ENCODE measurements at places on chromosomes 13 and 19.
A peak's percentile ranks its signal among the peaks of the same experiment; 100 is the strongest.

DNA sequence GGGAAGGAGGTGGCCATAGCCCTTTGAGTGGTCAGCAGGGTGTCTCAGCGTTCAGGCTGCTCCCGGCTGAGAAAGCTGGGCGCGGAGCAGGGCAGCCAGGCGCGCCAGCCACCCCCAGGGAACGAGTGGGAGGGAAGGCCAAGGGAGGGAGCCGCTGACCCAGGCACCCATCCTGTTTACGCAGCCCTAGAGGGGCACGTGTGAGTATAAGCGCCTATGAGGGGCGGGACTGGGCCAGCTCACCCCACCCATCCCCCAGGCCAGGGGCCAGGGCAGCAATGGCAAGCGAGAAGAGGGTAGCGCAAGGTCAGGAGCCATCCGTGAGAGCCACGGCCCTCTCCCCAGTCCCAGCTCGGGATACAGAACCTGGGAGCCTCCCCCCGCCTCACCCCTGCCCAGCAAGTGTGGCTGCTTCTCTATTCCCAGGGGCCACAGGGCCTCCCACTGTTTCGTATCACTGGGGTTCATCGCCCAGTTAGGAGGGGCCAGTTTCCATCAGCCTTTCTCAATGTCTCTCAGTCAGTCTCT, 897 bp upstream of the DMKN start:
- no peak for DNase-seq

DNA sequence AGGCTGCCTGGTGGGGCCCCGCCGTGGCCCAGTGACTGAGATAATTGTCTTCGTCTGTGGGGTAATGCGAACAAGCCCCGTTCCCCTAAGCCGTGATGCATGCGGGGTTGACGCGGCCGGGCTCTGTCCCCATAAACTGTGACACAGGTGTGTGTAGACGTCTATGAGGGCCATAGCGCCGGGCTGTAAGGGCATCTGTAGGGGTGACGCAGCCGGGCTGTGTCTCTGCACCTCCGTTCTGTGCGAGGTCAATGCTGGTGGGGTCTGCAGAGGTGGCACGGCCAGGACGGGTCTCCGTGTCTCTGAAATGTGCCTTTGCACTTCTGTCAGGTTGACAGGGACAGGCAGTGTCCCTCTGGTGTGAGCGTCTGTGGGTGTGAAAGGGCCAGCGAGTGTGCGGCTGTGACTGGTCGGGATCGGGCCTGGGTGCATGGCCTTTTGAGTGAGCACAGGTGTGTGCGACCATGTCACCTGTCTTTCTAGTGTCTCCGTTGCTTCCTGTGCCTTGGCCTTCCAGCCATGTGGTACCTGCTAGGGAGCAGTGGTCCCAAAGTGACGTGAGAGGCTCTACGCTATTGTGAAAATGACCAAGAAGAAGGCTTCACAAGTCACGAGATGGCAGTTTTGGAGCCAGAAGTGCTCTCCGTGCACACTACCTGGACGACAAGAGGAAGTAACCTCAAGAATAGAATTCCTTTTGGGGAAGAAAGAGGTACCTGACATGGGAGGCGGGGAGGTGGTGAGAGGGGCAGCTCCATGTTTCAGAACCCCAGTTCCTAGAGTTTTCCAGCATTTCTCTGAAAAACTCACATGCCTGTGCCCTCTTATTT, 16.4 kb upstream of the ZNF331 start:
- DNase-seq: no peak

GRCh38 chr19:8423817-8424223, 10.7 kb downstream of the MARCHF2 start:
- peak; percentile 97 for DNase-seq

GRCh38 chr19:53254411-53255341, at the start of gene ZNF677:
TSS of gene ZNF677 (minus strand) at chr19:53254873. CDS start at chr19:53251550, 3,323 bp downstream.
- DNase-seq: peak; percentile 77

GRCh38 chr13:98785405-98785804, 32.9 kb upstream of the SLC15A1 start:
- no peak for DNase-seq

DNA sequence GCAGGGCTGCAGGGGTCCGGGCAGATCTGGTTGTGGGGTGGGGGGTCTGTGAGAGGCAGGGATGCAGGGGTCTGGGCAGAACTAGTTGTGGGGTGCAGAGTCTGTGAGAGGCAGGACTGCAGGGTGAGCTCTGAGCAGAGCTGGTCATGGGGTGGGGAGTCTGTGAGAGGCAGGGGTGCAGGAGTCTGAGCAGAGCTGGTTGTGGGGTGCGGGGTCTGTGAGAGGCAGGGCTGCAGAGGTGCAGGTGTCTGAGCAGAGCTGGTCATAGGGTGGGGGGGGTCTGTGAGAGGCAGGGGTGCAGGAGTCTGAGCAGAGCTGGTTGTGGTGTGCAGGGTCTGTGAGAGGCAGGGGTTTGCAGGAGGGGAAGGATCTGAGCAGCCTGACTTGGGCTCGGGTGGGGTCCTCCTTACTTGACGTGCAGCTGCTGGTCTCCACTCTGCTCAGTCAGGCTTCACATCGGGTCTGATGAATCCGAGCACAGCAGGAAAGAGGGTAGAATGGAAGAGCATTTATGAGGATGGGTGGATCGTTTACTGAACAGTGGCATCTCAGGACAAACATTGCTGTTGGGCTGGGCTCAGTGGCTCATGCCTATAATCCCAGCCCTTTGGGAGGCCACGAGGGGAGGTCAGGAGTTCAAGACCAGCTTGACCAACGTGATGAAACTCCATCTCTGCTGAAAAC, 31.2 kb downstream of the IGFL2 start:
- no peak for DNase-seq

- DNase-seq: no peak
Observed at GRCh38 chr13:37319031-37319443, 213.6 kb upstream of the CSNK1A1L start.

DNA sequence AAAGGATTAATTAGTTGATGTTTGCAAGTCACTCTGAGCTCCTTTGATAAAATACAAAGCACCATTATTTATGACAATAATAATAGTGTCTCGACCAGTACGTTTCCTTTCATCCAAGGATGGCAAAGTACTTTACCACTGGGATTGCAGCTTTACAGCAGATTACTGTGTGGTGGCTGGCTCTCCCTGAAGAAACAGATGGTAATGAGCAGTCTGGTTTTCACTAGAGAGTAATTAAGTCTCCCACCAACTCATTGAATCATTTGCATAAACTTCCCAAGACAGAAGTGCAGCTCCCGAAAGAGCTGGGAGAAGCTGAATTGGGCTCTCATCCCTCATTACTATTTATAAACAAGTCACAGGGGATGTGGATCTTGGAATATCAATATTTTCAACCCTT, 48.7 kb downstream of the KLF5 start:
- DNase-seq: no peak

DNA sequence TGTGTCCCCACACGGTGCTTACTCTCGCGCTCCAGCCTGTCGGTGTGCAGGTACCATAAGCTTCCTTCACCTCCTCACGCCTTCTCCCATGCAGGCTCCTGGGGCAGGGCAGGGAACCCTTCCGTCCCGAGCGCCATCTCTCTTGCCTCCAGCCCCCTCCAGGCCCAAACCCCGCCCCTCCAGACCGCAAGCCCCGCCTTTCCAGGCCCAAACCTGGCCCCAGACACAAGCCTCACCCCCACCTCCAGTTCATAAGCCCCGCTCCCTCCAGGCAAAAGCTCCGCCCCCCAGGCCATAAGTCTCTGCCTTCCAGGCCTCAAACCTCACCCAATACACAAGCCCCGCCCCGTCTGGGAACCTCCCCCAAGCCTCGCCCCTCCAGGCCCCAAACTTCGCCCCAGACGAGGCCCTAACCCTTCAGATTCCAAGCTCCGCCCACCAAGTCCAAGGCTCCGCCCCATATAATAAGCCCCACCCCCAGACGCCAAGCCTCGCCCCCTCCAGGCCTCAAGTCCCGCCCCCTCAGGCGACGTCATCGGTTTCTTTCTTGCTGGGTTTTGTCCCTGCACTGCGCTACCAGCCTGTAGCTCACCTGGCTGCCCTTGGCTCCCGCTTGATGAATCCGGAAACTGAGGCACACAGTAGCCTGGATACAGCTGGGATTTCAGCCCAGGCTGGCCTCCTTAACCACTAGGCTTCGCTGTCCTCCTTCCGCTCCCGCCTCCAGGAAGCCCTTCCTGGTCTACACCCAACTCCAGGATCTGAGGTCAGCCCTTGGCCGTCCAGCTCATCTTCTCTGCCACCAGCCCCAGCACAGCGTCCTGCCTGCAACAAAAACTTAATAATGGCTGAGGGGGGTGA, 16.1 kb downstream of the MKNK2 start:
- no peak for DNase-seq

DNA sequence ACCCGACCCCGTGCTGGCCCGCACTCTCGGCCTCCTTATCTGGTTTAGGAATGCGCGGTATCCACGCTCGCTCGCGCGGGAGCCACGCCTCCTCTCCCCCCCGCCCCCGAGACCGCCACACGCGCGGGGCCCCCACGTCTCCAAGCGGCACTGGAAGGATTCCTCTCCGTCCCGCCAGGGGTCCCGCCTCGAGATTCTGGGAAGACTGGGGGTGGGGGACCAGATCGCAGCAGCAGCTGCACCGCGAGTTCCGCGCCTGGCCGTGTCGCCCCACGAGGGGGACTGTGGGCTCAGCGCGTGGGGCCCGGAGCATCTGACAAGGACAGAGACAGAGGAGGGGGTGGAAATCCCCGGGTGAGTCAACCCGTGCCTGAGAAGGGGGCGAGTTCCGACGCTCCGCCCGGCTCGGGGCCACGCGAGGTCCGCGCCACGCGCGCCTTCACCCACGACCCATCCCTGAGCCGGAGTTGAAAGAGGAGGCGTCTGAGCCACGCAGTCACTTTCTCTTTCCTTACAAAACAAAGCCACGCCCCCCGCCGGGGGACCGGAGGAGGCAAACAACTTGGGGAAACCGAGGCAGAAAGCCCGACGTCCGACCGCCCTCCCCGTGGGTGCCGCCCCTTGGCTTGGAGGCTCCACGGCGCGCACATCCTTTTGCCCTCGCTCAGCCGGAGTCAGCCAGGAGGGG, 814 bp downstream of the S1PR2 start:
- DNase-seq: no peak

GRCh38 chr19:11041966-11042627, 47.2 kb upstream of the LDLR start:
- no peak for DNase-seq

- DNase-seq: peak; percentile 21
Observed at GRCh38 chr19:37933937-37934358, 26.9 kb downstream of the SIPA1L3 start.

GRCh38 chr13:62209529-62209928, 793.9 kb upstream of the PCDH20 start:
- no peak for DNase-seq

DNA sequence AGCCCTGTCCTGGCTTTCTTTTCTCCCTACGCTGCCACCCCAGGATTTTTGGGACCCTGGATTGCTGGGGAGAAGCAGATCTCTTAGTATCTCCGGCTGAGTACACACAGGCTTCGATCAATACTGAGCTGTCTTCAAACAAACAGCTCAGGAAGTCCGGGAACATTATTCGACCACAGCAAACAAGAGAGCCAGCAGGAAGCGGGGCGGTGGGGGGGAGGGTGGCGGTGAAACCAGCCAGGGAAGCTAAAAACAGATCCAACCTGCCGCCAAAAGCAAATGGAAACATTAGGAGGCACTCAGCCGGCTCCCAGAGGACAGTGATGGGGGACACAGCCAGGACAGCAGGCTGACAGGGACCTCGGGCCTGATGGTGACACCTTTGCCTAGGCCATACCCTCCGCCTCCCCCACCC, 12.2 kb upstream of the BCAM start:
- no peak for DNase-seq

DNA sequence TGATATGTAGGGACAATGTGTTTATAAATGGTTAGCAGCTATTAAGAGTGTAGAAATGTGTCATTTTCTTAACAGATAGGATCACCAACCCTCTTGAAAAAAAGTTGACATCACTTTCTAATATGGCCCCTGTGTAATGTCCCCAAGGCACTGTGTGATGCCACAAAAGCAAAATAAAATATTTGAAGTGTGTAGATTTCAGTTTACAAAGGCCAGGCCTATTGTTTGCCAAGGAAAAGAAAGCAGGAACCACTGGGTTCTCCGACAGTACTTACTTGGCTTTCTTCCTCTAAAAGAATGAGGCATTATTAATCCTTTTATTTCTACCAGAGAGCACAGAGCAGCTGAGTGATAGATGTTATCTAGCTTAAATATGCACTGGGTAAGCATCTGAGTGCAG, 10.5 kb upstream of the GJA3 start:
- no peak for DNase-seq

DNA sequence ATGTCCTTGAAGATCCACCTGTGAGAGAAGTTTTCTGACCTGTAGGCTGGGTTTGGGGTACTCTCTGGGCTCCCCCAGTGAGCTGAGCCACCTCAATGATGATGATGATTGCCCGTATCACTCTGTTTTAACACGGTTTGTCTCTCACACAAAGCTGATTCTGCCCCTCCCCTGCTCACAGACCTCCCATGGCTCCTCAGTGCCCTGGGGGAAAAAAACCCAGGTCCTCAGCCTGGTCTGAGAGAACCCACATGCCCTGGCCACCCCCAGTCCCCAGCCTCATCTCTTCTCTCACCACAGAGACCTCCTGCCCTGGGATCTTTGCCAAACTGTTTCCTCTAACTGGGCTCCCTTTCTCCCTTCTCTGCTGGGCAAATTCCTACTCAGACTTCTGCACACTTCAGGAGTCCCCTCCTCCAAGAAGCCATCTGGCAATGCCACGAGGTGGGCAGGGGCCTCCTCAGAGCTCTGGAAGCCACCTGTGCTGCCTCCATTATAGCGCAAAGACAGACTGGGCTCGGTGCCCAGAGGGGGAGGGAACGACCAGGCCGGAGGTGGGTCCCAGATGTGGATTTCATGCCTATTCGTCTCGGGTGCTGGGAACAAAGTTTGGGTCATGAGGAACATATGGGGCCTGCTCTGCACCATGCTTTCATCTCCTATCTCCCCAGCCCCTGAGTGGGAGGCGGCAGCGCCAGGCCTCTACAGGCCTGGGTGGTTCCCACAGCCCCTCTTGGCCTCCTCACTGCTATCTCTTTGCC, 8.5 kb upstream of the CA11 start:
- no peak for DNase-seq

DNA sequence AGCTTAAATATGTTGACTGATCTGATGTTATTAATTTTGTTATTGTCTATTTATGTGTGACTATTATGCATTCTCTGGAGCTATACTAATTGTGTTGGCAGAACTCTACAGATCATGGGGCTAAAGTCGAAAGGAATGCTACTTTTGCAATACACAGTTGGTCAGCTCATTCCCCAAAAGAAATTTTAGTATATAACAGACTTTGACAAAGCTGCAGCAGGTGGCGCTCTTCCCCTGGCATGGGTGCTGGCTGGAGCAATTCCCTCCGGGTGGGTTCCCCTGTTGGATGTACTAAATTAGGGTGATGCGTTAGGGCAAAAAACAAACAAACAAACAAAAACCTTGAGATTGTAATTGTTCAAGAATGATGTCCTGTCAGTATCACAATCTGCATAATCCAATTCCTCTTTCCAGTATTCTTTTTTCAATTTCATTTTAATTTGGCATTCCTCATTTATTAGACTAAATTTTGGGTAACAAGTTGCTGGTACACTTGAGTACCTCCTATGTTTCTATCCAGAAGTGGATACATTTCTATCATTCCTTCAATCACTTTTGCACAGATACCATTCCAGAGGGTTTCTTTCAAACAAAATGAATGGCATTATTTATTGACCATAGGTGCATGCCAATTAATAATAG, 322.8 kb upstream of the EDNRB start:
- peak; percentile 1 for DNase-seq

GRCh38 chr13:103983948-103984347, 917.7 kb upstream of the SLC10A2 start:
- no peak for DNase-seq

- DNase-seq: no peak
Observed at GRCh38 chr13:84315527-84315926, 433.3 kb upstream of the SLITRK1 start.
